ENCODE measurements at places on chromosomes 2 and 18.

GRCh38 chr2:134244086-134244485, 9.8 kb upstream of the MGAT5 start:
- DNase-seq, result no peak

GRCh38 chr2:224181534-224182155, 142.6 kb upstream of the SERPINE2 start:
- no peak for DNase-seq

DNA sequence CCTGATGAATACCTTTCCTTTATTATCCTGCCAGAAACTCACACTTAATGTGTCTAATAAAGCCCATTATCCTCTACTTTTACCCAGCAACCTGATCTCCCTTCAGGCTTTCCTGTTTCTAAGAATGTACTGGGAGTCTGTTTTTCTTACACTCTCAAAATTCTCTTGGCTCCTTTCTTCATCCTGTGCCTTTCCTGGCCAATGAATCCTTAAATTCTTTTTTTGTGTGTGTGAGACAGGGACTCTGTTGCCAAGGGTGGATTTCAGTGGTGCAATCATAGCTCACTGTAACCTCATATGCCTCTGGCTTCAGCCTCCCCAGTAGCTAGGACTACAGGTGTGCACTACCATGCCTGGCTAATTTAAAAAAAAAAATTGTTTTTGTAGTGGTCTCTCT, 72.7 kb downstream of the MAP2 start:
- no peak for DNase-seq

DNA sequence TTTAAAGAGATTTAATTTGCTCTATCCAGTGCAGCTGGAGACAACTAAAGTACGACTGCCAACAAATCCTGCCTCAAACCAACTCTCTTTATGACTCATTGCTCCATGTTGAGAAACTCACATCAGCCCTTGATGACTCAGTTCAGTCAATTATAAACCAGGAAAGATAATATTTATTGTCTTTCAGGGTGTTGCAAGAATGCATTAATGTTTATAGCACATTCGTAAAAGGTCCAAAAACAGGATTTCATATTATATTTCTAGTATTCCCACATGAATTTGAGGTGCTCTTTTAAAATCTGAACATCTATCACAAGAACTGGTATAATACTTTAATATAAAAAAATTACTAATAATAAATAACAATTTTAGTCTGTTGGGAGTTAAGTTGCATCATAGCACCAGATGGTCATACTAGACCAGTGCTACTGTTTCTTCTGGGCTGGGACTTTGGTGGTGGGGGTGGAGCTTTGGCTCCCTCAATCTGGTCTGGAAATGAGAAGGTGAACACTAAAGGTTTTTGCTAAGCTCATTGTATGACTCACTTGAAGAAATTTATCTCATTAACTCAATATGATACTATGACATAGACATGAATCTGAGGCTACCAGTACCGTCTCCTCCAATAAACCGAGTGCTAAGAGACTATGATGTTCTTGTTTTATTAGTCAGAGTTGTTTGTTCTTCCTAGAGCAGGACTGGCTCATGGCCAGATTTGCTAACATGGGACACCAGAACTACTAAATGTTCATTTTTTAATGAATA, 26.6 kb upstream of the MAP3K20 start:
- DNase-seq, result no peak

GRCh38 chr2:187442378-187442777, 5.7 kb downstream of the CALCRL start:
- DNase-seq, result no peak

DNA sequence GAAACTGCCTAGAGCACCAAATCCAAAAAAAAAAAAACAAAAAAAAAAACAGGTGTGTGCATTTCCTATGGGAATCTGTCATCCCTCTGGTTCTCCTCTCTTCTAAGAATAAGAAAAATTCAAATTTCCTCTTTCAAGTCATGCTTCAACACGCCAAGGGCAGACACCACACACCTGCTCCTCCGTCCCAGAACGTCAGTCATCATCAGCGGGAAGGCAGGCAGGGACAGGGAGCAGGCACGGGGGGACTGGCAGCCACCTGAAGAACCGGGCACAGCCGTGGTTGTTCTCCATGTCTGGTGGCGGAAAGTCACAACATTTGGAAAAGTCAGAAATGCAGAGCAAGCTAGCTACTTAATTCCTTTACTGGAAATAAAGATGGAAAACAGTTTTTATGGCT, 214.8 kb downstream of the IKZF2 start:
- DNase-seq, result no peak

DNA sequence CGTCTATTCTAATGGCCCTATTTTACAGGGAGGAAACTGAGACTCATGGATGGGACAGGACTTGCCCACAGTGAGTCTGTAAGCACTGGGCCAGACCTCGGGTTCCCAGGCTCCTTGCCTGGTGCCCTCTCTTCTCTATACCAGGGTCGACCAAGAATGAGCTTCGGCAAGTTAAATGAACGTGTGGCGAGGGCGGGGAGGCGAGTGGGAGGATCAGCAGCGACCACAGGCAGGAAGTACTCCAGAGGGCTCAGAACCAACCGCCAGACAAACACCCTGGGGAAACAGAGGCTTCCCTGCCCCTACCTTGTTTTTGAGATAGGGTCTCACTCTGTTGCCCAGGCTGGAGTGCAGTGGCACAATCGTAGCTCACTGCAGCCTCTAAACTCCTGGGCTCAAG, 177.7 kb upstream of the SMAD2 start:
- DNase-seq, result no peak

DNA sequence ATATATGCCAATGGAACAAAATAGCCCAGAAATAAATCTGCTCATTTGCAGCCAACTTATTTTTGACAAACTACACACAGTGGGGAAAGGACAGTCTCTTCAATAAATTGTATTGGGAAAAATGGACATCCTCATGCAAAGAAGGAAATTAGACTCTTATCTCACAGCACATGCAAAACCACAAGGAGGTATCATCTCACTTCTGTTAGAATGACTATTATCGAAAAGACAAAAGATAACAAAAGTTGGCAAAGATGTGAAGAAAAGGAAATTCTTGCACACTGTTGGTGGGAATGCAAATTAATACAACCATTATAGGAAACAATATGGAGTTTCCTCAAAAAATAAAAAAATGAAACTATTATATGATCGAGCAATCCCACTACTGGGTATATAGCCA, 16.3 kb upstream of the WDR75 start:
- DNase-seq, result no peak

DNA sequence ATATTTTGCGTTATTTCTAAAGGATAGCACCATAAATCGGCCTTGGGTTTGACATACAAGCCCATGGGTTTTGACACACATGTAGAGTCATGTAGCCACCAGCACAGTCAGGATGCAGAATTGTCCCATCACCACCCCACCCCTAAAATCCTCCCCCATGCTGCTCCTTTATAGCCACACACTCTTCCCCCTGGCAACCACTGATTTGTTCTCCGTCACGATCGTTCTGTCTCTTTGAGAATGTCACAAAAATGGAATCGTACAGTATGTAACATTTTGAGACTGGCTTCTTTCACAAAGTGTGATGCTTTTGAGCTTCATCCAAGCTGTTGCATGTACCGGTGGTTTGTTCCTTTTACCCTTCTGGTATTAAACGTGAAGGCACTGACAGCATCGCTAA, 39.1 kb downstream of the CRACDL start:
- no peak for DNase-seq

- no peak for DNase-seq
These were observed 21.3 kb downstream of the NOL10 start for GRCh38 chr2:10668402-10669012.

DNA sequence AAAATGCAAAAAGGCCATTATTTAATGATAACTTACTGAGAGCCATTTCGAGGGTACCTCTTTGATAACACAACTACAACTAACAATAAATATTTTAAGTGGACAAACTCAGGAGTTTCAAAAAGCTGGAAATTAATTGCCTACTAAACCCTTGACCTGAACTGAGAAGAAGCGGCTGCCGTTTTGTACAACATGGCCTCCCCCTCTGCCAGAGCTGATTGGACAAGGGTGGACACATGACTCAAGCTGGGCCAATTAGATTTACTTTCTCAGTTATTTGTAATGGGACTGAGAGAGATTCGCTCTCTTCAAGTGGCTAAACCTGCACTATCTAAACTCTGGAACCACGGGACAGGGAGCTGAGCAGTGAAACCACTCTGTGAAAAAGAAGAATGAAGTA, 135.9 kb upstream of the SERPINE2 start:
- DNase-seq, result no peak

GRCh38 chr2:97932975-97933662, 62.6 kb downstream of the TMEM131 start:
- DNase-seq, result no peak
